ENCODE measurements at places on chromosomes 7 and 10.

- no peak for DNase-seq
Measured at GRCh38 chr7:135231686-135232085, 2.0 kb upstream of the STRA8 start.

- DNase-seq = no peak
Measured at GRCh38 chr10:48502791-48503190, 102.1 kb downstream of the ARHGAP22 start.

DNA sequence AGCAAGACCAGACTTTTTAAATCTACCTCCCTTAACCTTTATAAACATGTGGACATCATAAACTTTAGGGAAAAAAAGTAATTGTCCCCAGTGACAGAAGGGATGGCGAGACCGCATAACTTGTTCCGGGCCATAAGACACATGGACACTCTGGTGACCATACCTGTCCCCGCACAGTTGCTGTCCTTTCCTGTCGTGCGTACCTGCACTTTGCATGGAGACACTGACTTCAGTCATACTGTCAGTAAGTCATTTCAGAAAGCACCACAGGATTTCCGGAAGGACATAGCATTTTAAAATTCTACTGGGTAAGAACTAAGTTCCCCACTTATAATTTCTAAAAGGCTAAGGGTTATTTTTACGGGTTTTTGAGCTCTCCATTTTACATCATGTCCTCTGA, 120.9 kb downstream of the CREB5 start:
- no peak for DNase-seq

DNA sequence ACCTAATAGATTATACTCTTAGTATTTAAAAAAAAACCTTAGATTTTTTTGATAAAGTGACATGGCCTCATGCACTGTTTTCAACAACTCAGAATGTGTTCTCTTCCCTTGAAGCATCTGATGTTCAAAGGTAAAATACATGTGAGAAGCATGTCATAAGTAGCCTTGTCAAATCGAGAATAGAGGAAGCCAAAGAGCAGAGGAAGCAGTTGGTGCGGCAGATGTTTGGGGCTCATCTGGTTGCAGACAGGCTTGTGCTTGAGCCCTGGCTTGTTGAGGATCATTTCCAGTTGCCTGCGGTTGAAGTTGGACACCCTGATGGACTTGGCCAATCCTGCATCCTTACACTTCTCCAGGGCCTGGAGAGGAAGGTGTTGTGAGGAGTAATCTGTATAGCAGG, 59.2 kb downstream of the AKR1E2 start:
- DNase-seq = no peak

GRCh38 chr10:34006471-34006870, 672.0 kb upstream of the NRP1 start:
- DNase-seq = no peak

DNA sequence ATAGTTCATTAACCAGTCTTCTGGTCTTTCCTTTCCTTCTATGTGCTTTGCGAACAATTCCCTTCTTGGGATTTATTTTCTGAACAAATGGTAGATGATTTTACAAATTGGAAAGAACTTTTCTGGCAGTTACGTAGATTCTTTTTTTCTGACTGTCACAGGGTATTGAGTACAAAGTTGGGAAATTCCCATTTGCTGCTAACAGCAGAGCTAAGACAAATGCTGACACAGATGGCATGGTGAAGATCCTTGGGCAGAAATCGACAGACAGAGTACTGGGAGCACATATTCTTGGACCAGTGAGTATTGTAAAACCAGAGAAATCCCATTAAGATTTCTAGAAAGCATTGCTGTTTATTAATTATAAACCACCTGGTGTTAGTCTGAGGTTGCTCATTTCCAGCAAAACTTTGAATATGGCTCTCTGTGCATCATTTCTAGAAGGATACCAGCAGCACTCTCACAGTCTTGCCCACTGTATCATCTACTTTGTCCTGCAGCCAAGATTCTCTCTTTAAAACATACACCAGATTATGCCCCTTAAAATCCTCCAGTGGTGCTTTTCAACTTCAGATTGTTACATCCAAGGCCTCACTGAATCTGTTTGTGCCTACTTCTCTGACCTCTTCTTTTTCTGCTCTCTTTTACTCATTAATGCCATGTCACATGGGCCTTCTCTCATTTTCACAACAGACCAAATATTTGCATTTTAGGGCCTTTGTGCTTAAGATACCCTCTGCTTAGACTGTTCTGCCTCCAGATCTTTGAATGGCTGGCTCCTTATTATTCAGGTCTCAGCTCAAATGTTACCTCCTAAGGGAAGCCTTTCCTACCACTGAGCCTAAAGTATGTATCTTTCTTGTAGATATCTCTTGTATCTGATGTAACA, 27.0 kb downstream of the DLD start:
- DNase-seq = no peak

- no peak for DNase-seq
Measured at GRCh38 chr7:12851142-12851541, 163.7 kb downstream of the ARL4A start.

DNA sequence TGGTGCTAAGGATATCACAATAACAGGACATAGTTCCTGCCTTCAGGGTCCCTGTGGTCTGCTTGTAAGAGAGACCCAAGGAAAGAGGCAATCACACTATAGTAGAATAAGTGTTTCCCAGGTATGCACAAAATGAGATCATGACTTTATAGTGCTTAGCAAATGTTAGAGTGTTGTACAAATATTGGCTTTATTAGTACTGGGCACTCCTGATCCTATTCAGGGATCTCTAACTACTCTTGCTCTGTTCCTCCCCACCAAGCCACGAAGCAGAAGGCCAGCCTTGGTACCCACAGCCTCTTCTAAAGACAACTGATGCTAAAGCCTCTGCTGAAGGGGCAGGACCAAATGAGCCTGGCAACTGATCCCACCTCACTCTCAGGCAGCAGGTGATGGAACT, 75.1 kb downstream of the HERPUD2 start:
- no peak for DNase-seq

DNA sequence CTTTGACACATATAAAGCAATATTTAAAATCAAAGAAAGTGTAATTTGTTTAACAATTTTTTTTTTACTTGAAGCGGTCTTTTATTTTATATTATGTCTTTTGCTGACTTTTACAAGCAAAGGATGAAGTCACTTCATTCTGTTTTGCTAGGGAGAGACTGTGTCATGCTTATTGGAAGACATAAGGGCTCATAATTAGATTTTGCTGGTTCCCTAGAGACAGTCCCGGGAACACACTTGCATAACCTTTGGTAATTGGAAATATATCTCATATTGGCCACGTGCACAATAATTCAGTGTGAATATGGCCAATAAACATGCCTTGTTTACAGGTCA, 448 bp upstream of the NET1 start:
- DNase-seq = no peak
